ENCODE measurements at places on chromosomes 16 and 17.

DNA sequence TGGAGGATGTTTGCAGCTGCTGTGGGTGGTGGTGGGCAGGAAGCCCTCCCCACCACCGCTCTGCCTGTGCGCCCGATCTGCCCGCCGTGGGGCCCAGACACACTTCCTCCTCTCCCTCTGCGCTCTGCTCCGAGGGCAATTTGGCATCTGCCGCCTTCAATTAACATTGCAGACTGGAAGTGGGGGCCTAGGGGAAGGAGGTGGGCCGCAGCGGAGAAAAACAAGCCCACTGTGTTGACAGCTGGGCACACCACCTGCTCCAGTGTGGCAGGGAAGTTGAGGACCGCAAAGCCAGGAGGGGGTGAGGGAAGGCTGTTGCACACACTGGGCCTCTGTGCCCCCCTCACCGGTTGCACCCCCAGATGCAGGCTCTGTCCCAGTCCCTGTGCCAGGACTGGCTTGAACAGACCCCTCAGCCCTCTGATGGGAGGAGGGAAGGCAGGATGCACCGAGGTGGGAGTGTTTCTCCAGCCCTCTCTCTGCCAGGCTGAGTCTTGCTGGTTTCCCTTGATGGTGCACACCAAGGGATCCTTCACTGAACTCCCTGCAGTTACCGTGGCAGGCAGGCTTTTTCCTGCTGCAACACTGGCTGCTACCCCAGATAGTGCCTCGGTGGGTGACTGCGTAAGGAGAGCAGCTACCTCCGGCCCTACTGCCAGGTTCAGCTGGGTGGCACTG, 72.8 kb upstream of the MED9 start:
- no peak for DNase-seq

- DNase-seq = no peak
Measured at GRCh38 chr17:44502598-44503146, 534 bp downstream of the GPATCH8 start.

- no peak for DNase-seq
Measured at GRCh38 chr16:73945631-73946030, 351.0 kb upstream of the PSMD7 start.

- no peak for DNase-seq
Measured at GRCh38 chr16:75372236-75372856, 61.0 kb downstream of the CFDP1 start.

- no peak for DNase-seq
Measured at GRCh38 chr17:50283714-50284113, 9.4 kb downstream of the TMEM92 start.

DNA sequence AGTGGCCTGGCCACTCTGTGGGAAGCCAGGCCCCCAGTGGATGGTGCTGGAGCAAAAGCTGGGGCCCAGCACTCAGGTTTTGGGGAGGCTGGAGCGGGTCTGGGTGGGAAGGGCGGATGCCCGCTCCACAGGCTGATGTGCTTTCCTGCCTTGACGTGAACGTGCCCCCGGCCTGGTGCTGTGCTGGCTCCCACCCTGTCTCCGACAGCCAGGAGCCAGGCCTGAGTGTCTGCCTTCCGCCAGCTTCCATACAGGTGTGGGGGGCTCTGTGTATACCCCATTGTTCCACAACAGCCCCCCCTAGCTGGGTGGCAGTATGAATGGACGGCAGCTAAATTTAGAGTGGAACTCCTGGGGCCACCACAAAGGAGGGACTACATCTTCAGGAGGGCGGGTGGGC, 20.0 kb downstream of the HIC1 start:
- DNase-seq = no peak

DNA sequence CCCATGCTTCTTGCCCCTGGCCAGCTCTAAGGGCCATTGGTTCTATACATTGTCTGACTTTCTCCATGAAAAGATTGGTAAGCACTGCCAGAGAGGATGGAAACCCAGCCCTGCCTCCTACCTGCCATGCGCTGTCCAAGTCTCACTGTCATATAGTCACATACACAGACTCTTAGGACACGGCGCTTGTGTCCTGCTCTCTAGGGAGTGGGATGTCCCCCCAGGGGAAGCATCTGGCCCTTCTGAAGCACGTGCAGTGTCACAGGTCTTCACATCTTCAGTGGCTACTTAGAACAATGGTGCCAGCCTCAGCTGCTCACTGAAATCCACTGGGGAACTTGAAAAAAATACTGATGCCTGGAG, 38.7 kb downstream of the MYO18A start:
- no peak for DNase-seq

- no peak for DNase-seq
Measured at GRCh38 chr17:1545618-1546017, 17.0 kb downstream of the PITPNA start.

- DNase-seq = no peak
Measured at GRCh38 chr17:18344021-18344420, 19.3 kb downstream of the SHMT1 start.

- DNase-seq = no peak
Measured at GRCh38 chr16:53771655-53772497, 67.9 kb downstream of the FTO start.

- DNase-seq = no peak
Measured at GRCh38 chr16:28131181-28131580, 67.7 kb upstream of the GSG1L start.

GRCh38 chr17:7856011-7856810, 1.1 kb downstream of the NAA38 start:
- DNase-seq = no peak

DNA sequence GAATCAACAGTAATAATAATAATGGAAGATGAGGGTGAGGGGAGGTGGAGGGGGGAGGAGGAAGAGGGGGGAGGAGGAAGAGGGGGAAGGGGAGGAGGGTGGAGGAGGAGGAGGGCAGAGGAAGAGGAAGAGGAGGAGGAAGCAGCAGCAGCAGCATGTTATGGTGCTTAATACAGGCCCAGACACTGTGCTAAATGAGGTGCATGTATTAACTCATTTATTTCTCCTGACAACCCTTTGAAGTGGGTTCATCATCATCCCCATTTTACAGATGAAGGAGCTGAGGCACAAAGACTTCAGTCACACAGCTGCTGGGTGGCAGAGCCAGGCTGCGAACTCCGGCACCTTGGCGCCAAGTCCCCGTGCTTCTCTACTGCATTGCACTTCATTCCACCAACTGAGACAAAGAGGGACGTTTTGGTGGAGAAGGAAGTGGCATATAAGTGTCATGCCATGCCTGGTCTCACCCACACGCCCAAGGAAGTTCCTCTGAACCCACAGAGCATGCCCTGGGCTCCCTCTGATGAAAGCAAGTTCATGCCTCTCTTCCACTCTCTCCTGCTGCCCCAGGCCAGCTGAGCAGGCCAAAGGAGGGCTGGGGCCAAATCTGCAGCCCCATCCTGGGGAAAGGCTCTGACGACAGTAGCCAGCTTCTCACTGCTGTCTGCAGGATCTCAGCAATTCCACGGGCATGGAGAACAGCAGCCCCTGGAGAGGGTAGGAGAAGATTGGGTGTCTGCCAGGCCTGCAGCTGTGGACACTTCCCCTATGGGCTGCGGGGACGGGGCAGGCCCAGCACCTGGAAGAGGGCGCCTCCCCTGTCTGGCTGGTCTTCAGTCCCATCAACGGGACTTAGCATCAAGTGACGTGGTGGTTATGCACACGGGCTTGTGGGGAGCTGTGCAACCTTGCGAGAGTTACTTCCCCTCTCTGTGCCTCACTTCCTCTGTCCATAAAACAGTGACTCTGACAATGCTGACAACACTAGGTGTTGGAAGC, 21.8 kb downstream of the XYLT1 start:
- no peak for DNase-seq

- no peak for DNase-seq
Measured at GRCh38 chr16:35195864-35196216, 1736.4 kb downstream of the TP53TG3F start.

GRCh38 chr17:31690151-31690551, 168.9 kb downstream of the COPRS start:
- DNase-seq = no peak

DNA sequence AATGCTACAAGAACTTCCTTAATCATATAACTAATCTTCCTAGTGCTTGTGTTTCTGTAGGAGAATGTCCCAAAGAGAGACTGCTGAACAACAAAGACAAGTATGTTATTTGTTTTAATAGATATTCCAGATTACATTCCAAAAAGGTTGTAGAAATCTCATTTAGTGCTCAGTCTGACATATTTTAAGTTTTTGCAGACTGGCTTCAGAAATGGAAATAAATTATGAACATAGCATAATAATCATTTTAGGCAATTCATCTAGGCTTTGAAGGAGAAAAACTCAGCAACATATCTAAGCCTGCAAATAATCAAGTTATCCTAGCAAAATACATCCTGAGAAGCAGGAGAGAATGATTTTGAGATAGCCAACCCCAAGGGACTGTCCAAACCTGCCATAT, 171.6 kb upstream of the CDH5 start:
- DNase-seq = no peak

- DNase-seq = no peak
Measured at GRCh38 chr17:48333034-48333530, 96.9 kb downstream of the SKAP1 start.

DNA sequence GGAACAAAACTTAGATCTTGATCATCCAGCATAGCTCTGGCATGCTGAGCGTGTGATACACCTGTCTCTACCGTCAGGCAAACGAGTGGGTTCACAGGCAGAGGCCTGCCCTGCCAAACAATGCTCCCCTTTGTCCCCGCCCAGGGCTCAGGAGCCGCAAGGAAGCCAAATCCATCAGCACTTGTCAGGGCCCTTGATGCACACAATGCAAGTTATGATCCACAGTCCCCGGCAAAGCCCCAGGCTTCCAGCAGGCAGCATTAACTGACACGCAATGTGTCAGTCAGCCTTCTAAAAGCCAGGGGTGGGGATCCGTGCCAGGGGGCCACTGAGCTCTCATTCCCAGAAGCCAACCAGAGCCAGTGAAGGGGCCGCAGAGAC, 460.9 kb downstream of the SLC39A11 start:
- DNase-seq = peak; percentile 48

- no peak for DNase-seq
Measured at GRCh38 chr17:72380737-72381136, 259.9 kb downstream of the SOX9 start.

DNA sequence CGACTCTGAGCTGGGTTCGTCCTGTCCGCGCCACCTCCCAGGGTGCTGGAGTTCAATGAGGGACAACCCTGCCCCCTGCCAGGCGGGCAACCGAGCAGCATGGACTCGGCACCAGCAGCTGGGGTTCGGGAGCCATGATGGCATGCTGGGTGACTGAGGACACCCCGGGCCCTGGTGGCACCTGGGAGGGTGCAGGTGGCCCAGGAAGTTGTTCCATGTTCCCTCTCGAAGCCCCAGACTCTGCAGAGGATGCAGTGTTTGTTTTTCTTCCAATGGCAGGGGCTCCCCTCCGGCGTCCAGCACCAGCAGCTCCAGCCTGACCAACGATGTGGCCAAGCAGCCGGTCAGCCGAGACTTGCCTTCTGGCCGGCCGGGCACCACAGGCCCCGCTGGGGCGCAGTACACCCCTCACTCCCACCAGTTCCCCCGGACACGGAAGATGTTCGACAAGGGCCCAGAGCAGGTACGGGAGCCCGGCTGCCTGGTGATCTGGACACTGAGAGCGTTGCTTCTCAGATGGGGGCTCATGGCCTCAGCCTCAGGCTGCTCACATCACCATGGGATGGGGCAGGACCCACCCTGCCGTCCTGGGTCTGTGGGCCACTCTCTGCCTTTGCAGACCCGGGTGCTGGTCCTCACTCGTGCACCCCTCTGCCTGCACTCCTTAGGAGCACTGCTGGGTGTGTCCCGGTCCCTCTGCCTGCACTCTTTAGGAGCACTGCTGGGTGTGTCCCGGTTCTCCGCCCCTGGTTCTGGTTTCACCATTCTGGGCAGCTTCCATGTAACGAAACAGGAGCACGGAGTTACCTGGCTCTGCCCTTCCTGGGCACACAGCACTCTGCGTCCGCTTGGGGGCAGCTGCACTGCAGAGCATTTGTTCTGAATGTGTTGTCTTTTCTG, 68.2 kb upstream of the CHMP6 start:
- no peak for DNase-seq

- DNase-seq = no peak
Measured at GRCh38 chr16:4603624-4604170, 11.0 kb downstream of the UBALD1 start.

GRCh38 chr16:27222249-27223225, 19.2 kb downstream of the KDM8 start:
- no peak for DNase-seq

GRCh38 chr17:51819341-51820219, 338.9 kb downstream of the CA10 start:
- DNase-seq = no peak

- no peak for DNase-seq
Measured at GRCh38 chr17:27245230-27245696, 48.7 kb upstream of the WSB1 start.

GRCh38 chr16:81315271-81316175, 761 bp downstream of the GAN start:
- no peak for DNase-seq

DNA sequence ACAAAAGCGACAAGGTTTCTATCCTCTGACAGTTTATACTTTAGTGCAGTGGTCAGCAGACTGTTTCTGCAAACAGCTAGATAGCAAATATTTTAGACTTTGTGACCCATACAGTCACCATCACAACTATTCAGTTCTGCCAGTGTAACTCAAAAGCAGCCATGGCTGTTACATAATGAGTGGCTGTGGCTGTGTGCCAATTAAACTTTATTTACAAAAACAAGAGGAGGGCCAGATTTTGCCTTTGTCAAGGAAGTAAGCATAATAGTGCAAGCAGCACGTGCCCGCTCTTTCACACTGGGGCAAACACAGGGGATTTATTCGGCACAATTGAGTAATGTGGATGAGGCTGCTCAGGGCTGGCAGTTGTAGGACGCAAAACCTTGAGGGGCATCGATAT, 551.5 kb downstream of the MAF start:
- DNase-seq = no peak

GRCh38 chr17:49061524-49061943, 64.3 kb downstream of the IGF2BP1 start:
- DNase-seq = no peak

DNA sequence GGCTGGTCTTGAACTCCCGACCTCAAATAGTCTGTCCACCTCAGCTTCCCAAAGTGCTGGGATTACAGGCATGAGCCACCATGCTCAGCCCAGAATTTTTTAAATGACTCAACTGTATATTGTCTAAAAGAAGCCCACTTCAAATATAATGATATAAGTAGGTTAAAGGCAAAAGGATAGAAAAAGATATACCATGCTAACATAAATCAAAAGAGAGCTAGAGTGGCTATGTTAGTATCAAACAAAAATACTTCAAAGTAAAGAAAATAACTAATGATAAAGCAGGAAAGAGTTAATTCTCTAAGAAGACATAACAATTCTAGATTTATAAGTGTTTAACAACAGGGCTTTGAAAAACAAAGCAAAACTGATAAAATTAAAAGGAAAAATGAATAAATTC, 13.3 kb upstream of the MPO start:
- no peak for DNase-seq

DNA sequence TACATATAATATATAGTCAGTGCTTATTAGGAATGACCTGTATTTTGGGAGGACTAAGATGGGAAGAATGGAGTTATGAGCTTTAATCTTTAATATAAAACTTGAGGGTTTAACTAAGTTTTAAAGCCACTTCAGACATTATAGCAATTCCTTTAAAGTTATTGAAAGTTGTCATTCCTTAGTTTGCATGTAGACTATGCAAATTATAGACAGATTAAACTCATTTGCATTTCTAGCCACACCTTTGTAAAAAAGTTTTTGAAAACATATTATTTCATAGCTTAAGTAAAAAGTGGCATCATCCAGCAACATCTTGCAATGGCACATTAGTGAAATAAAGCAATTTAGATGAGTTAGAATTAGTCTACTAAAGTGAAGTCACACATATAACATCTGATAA, 49.8 kb downstream of the C17orf58 start:
- DNase-seq = no peak
